Activated CD8-positive, alpha-beta memory T cell treated with anti-CD3 and anti-CD28 coated beads for 1 hour (primary cell): ENCODE measurements at places on chromosomes 5 and 9.

- DNase-seq: no peak
Measured at GRCh38 chr9:69223605-69224004, 49.5 kb downstream of the TJP2 start.

- no peak for DNase-seq
Measured at GRCh38 chr5:84480873-84481637, 96.4 kb upstream of the EDIL3 start.

DNA sequence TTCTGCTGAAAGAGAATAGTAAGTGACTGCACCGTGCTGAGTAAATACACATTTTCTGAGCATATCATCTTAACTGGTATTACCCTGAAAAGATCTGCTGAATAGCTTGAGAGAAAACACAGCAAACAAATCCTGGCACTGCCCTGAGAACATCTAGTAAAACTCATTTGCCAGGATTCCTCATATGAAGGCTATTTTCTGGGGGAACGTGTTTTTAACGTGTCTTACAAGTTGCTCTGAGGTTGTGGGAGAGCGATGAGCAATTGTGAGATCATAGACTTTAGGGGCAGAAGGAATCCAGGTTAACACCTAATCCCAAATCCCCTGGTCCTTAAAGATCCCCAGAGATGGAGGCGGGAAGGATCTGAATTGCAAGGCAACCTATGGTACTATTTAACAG is 331.9 kb upstream of the RFX3 start:
- no peak for DNase-seq

- no peak for DNase-seq
Measured at GRCh38 chr9:96274939-96275338, 27.0 kb downstream of the HSD17B3 start.

- no peak for DNase-seq
Measured at GRCh38 chr9:32011049-32011448, 373.4 kb upstream of the ACO1 start.

DNA sequence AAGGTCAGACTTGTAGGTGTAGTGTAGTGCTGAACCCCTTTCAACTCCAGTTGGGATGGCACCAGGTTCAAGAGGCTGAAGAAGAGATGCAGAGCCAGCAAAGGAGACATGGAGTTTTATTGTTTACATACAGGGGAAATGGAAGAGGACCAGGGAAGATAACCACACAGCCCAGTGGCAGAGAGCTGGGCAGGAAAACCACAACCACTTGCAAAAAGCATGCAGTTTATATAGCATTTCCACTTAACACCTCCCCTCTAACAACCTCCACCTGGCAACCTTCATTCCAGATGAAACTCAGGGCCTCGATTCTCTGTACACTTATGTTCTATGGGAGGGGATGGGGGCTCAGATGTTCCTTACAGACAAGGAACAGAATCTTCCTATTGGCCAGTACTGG is 56.9 kb downstream of the SNX24 start:
- DNase-seq: no peak

- no peak for DNase-seq
Measured at GRCh38 chr9:104927216-104927911, 591 bp downstream of the ABCA1 start.

DNA sequence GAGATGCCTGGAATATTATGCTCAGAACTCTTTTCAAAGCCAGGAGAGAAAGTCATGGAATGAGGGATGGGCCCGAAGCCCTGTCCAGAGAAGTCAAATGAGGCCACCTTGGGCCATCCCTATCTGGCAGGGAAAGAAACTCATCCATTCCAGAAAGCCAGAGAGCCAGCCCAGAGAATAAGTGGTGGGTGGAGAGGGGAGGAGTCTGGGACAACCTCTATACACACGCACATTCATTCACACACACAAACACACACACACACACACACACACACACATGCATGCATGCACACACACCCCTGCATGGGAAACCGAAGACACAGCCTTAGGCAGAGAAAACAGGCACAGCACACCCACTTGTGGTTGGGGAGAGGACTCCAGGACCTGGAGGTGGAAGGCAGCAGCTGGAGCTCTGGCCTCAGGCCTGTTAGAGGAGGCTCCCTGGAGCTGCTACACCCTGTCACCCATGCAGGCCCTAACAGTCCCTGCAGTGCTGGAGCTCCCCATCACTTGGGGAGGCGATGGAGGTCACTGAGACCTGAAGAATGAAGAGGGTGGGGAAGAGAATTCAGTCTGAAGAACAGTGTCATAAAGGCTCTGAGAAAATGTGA is 38.0 kb downstream of the TGFBI start:
- DNase-seq: no peak
